ENCODE measurements at places on chromosomes 7 and 10. TPM values are rescaled to one million over a fixed set of nuclear protein-coding genes. Genes with fewer than 3 reads are reported as not detected.
A peak's percentile ranks its signal among the peaks of the same experiment; 100 is the strongest.

Gene IL2RA
- 2.4 TPM for total RNA-seq

DNA sequence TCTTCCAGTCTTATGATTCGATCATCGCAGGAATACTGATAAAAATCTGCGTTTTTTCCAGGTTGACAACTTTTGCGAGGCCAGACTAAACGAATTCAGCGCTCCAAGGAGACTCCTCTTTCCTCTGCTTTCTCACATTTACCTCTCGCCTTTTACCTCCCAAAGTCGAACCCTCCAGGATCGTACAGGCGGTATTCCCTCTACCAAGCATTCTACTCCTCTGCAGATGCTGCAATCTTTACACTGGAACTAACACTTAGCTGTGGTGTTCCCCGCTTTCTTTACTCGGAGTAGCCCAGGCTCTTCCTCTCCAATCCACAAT is 449 bp downstream of the NUDT5 start:
- no peak for DNase-seq
- H3K27me3 ChIP-seq: no peaks in the 10 kb centered on the region
- peaks cover 6% of the 10 kb centered on the region for H3K4me1 ChIP-seq
- H3K27ac ChIP-seq: no peak overlapping the region
- H3K4me3 ChIP-seq: peak overlapping the region; percentile 93

GRCh38 chr7:55078465-55079372 is 59.9 kb downstream of the EGFR start:
- H3K27ac ChIP-seq: no peak overlapping the region
- no peaks in the 10 kb centered on the region for H3K36me3 ChIP-seq
- no peak for DNase-seq
- H3K27me3 ChIP-seq: no peaks in the 10 kb centered on the region
- no peak overlapping the region for H3K4me3 ChIP-seq

DNA sequence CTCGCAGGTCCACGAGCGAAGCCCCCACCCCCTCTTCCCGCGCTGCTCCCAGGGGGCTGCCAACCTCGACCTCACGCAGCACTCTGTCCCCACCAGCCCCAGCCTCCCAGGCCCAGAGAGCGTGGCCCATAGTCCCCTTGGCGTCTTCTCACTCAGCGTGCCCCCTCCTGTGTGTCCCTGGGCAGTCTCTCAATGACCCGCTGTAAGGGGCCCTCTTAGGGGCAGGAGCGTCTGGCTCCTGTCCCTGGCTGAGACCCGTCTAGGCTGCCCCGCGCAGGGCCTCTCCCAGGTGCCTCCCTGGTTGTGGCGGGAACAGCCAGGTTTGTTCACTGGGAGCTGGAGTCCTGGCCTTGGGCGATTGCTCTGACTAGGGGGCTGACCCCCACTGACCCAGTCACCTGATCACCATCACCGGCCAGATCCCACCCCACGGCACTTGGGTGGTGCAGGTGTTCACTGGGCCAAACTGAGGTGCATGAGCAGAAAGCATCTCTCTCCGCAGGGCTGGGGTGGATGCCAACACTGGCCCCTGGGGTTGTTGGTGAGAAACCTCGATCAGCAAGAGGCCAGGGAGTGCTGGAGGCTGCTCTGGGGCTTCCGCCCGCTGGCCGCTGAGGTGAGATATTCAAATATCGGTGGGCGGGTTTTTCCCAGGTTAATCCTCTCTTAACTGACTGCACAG is 12.6 kb upstream of the WDFY4 start:
- H3K4me3 ChIP-seq: no peak overlapping the region
- H3K27me3 ChIP-seq: no peaks in the 10 kb centered on the region
- no peaks in the 10 kb centered on the region for H3K36me3 ChIP-seq

- no peaks in the 10 kb centered on the region for H3K4me1 ChIP-seq
- DNase-seq: no peak
- no peaks in the 10 kb centered on the region for H3K27me3 ChIP-seq
- H3K4me3 ChIP-seq: no peak overlapping the region
Measured at GRCh38 chr10:128489324-128490247, 363.4 kb upstream of the MKI67 start.

- no peak overlapping the region for H3K4me3 ChIP-seq
- no peaks in the 10 kb centered on the region for H3K36me3 ChIP-seq
- no peak for DNase-seq
- H3K4me1 ChIP-seq: no peaks in the 10 kb centered on the region
- H3K27me3 ChIP-seq: no peaks in the 10 kb centered on the region
Measured at GRCh38 chr7:86653919-86654659, 10.4 kb downstream of the GRM3 start.

Gene ITPRID1
- 0.09 TPM for total RNA-seq

Gene STOX1
- 0.27 TPM for total RNA-seq

DNA sequence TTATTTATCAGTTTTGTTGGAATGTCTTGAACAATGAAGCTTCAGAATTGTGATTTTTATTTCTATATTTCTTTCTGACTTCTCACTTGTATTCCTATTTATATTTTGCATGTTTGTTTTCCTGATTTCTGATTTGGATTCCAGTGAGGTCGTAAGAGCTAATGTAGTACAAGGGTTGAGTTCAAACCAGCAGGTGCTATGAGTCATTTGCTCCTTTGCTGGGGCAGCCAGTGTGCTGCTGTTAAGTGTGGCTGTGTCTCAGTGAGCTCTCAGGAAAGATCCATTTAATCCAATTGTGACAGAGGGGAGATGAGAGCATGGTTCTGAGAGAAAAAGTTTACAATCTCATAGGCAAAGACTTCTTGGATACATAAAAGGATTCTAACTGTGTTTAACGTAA is 48.6 kb downstream of the MCU start:
- no peak overlapping the region for H3K4me3 ChIP-seq
- H3K36me3 ChIP-seq: no peaks in the 10 kb centered on the region
- H3K27me3 ChIP-seq: no peaks in the 10 kb centered on the region
- no peak for DNase-seq
- H3K27ac ChIP-seq: no peak overlapping the region

- H3K36me3 ChIP-seq: no peaks in the 10 kb centered on the region
- no peak overlapping the region for H3K27ac ChIP-seq
- DNase-seq: peak; percentile 60
- no peak overlapping the region for H3K4me3 ChIP-seq
Measured at GRCh38 chr7:16933296-16934279, 51.8 kb upstream of the AGR3 start.

Gene IKZF1
- 13.5 TPM for total RNA-seq

Gene RNF148
- 1.6 TPM for total RNA-seq

Gene EFCAB10
- not detected for total RNA-seq

GRCh38 chr10:71959526-71959925 is 4.7 kb upstream of the CHST3 start:
- H3K27me3 ChIP-seq: no peaks in the 10 kb centered on the region
- H3K4me1 ChIP-seq: no peaks in the 10 kb centered on the region
- no peak overlapping the region for H3K4me3 ChIP-seq
- no peak for DNase-seq
- no peaks in the 10 kb centered on the region for H3K36me3 ChIP-seq

DNA sequence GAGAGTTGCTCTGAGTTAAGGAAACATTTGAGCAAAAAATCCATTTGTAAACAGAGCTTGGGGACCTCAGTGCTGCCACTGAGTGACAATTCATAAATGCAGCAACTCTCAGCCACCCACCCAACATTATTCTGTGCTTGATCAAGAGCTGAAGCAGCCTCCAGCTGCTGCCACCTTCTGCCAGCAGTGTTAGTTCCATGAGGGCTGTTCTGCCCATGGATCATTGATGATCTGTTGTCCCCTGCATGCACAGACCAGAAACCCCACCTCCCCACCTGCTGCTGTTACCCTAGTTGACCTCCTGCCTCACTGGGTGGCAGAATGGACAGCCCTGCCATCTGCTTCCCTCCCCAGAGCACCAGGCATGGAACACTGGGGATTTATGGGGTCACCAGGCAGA is 305.4 kb downstream of the KCNMA1 start:
- peaks cover 8% of the 10 kb centered on the region for H3K4me1 ChIP-seq
- H3K36me3 ChIP-seq: peaks cover 4% of the 10 kb centered on the region
- H3K4me3 ChIP-seq: no peak overlapping the region
- DNase-seq: no peak

DNA sequence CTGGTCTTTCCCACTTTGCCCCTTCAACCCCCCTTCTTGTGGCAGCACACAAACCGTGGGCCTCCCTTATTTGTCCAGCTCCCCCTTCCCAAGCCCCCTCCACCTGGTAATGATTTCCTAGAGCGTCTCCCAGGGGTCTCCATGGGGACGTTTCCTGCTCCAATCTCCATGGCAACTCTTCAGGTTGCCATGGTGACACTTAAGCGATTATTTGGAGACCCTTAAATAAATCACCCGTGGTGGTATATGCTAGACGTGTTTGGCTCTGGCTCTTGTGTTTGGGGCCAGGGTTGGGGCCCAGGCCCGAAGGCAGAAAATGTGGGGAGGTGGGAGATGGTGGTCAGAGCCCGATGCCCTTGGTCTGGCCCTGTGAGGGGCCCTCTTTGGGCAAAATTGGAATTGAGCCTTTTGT is 41.1 kb upstream of the DLG5 start:
- H3K36me3 ChIP-seq: no peaks in the 10 kb centered on the region
- no peak for DNase-seq
- no peak overlapping the region for H3K4me3 ChIP-seq
- no peaks in the 10 kb centered on the region for H3K4me1 ChIP-seq

- DNase-seq: no peak
- no peaks in the 10 kb centered on the region for H3K27me3 ChIP-seq
- H3K4me3 ChIP-seq: no peak overlapping the region
- H3K4me1 ChIP-seq: no peaks in the 10 kb centered on the region
- H3K27ac ChIP-seq: no peak overlapping the region
Measured at GRCh38 chr7:46493196-46493595, 572.1 kb upstream of the IGFBP3 start.

DNA sequence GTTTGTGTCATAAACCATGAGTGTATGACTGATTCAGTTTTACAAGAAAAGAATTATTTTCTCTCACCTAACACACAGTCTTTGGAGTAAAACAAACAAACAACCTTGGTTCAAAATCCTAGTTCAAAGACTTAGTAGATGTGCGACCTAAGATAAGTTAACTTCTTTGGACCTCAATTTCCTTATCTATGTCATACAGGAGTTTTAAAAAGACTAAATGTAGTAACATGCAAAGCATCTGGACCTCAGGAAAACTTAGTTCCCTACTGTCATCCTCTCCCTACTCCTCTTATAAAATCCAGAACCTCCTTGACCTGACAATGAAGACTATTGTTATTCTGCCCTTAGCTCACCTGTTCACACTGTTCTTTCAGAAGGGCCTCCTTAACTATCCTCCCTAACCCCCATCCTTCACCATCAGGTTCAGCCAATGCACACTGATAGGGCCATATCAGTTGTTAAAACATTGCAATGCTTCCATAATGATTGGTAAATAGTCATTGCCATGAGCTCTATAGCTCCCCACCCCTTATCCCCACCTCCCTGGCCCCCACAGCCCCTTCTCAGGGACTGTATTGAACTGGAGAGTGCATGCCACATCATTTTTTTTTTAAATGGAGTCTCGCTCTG is 28.8 kb upstream of the CCNJ start:
- no peaks in the 10 kb centered on the region for H3K36me3 ChIP-seq
- no peaks in the 10 kb centered on the region for H3K4me1 ChIP-seq
- H3K27me3 ChIP-seq: no peaks in the 10 kb centered on the region
- no peak for DNase-seq

Gene THSD7A
- total RNA-seq: 12.1 TPM

- H3K27ac ChIP-seq: no peak overlapping the region
- no peaks in the 10 kb centered on the region for H3K36me3 ChIP-seq
- H3K4me3 ChIP-seq: no peak overlapping the region
- no peaks in the 10 kb centered on the region for H3K4me1 ChIP-seq
Measured at GRCh38 chr10:8349610-8350249, 295.2 kb downstream of the GATA3 start.

DNA sequence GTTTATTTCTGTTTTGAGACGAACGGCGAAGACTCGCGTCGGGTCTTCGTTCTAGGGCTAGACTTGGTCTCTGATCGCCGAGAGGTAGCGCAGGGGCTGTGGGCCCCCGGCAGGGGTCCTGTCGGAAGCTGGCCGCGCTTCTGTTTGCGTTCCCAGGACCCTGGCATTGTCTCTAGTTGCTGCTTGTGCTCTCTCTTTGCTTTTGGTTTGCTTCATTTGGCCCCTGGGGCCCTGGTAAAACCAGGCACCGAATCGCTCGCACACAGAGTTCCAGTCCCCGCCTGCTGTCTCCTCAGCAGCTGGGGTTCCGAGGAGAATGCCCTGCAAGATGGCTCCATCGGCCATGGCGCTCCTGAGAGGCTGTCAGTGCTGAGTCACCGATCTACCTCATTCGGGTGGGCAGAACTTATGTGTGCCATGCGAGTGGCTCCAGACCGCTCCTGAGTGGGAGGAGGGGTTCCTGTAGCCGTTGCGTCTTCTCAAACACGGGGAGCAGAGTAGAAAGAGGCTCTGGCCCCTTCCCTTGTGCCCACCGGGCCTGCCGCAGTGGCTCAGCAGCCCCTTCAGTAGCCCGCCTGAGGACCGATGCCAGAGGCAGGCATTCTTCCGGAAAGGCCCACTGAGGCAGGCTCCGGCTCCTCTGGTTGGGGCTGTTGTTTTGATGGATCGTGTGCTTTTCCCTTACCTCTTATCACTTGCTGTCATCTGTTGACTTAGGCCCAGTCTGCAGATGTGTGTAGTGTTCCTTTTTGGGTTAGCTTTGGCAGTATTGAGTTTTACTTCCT is 826 bp downstream of the CHPF2 start:
- DNase-seq: peak; percentile 77
- H3K4me1 ChIP-seq: no peaks in the 10 kb centered on the region
- no peaks in the 10 kb centered on the region for H3K27me3 ChIP-seq
- H3K4me3 ChIP-seq: peak overlapping the region; percentile 92
- no peaks in the 10 kb centered on the region for H3K36me3 ChIP-seq

DNA sequence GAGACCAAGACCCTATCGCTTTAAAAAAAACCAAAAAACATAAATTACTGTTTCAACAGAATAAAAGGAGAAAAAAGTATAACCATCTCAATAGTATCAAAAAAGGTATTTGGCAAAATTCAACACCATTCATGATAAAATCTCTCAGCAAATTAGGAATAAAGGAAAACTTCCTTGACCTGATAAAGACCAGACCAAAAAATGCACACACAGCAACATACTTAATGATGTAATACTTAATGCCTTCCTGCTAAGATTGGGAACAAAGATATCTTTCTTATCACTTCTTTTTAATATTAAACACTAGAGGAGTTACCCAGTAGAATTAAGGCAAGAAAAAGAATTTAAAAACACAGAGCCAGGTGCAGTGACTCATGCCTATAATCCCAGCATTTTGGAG is 79.3 kb downstream of the CNOT4 start:
- H3K36me3 ChIP-seq: no peaks in the 10 kb centered on the region
- H3K27me3 ChIP-seq: no peaks in the 10 kb centered on the region
- DNase-seq: no peak
- H3K4me3 ChIP-seq: no peak overlapping the region
- H3K4me1 ChIP-seq: no peaks in the 10 kb centered on the region

Measured in aorta (tissue), 5 donors.